Panc1 (cell line): ENCODE measurements at places on chromosomes 16 and 17. TPM values are rescaled to one million over a fixed set of nuclear protein-coding genes. Genes with fewer than 3 reads are reported as not detected.

DNA sequence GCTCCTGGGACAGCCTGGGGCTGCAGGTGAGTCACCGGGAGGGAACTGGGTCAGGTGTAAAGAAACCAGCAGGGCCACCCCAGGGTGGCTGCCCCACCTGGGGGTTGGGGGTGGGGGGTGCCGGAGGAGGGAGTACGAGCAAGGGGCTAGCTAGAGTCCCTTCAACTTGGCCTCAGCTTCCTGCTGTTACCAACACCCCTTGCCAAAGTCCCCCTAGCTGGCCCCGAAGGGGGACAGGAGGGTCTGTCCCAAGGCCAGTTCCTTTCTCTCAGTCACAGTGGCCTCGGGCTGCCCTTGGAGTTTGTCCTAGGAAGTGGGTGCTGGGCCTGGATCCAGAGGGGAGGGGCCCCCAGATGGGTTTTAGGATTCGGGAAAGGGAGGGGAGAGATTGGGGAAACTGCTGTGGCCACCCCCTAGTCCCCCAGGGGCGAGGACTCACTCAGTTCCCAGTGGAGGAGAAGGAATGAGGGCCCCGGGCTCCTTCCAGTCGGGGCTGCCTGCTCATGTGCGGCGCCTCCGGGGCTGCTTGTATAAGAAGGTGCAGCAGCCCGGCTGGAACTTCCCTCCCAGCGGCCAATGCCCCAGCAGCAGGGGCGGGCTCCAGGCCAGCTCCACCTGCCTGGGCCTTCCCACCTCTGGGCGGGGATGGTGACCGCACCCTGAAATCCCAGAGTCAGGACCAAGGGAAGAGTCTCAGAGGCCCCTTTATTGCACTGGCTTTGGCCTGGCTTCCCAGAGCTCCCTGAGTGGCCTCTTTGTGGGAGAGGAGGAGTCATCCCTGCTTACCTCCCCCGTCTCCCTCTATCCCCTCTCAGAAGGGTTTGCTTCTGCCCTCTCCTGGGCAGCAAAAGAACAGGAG is 7.3 kb downstream of the ARHGAP27 start:
- no peaks in the 10 kb centered on the region for H3K27me3 ChIP-seq
- no peak for DNase-seq
- H3K36me3 ChIP-seq, result peaks cover 3% of the 10 kb centered on the region; the same call in 1 of the 2 replicates

- H3K4me1 ChIP-seq, result peaks cover 7% of the 10 kb centered on the region; the same call in 1 of the 2 replicates
- DNase-seq, result no peak
- no peak overlapping the region for H3K27ac ChIP-seq
- H3K27me3 ChIP-seq, result no peaks in the 10 kb centered on the region
Measured at GRCh38 chr17:80224683-80225082, 4.5 kb downstream of the SLC26A11 start.

DNA sequence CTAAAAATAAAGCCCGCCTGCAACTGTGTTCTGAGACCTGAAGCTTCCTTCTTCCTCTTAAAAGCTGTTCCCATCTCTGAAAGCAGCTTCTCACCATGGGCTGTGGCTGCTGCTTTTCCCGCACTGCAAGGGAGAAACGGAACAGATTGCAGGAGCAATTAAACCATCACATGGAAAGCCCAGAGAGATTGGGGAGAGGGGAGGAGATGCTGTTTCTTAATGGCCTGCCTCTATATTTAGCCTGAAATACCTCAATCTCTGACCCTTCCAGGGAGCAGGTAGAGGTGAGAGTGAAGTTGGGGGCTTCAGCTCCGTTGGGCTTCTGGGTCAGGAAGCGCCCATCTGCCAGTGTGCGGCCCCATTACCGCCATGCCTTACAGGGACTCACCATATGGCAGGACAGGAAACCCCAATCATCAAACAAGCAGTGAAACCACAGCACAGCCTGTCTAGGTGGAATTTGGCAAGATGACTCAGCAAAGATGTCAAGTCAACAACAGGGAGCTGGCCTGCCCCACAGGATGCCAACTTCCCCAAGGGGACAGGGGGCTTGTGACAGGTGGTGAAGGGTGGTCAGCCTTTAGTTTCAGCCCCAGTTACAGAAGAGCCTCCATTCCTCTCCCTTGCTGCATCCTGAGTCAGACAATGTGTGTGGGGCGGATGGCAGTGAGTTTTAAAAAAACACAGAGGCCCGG is 286.6 kb upstream of the CCL2 start:
- no peak overlapping the region for H3K27ac ChIP-seq
- 0 out of 2 replicates have a peak, but pooled peaks cover 2% of the 10 kb centered on the region for H3K27me3 ChIP-seq
- H3K4me1 ChIP-seq, result no peaks in the 10 kb centered on the region
- DNase-seq, result no peak
- no peak overlapping the region for H3K4me3 ChIP-seq

DNA sequence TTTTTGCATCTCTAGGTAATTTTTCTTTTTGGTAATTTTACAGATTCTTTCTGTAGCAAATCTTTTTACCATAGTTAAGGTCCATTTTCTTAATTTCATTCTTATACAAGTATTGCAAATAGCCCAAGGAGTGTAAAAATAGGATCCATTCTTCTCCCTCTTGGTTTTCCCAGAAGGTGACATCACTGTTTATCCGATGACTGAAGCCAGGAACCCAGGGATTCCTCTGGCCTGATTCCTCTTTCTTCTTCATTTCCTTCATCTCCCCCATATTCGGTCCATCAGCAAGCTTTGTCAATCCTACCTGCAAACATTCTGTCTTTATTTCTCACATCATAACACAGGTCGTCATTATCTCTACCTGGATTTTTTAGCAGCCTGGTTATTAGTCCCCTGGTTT is 5.3 kb downstream of the RBBP6 start:
- no peak for DNase-seq
- peaks cover 38% of the 10 kb centered on the region for H3K36me3 ChIP-seq
- H3K4me1 ChIP-seq, result peaks cover 14% of the 10 kb centered on the region; the same call in 1 of the 2 replicates
- no peaks in the 10 kb centered on the region for H3K27me3 ChIP-seq
- H3K27ac ChIP-seq, result no peak overlapping the region
- H3K4me3 ChIP-seq, result no peak overlapping the region

DNA sequence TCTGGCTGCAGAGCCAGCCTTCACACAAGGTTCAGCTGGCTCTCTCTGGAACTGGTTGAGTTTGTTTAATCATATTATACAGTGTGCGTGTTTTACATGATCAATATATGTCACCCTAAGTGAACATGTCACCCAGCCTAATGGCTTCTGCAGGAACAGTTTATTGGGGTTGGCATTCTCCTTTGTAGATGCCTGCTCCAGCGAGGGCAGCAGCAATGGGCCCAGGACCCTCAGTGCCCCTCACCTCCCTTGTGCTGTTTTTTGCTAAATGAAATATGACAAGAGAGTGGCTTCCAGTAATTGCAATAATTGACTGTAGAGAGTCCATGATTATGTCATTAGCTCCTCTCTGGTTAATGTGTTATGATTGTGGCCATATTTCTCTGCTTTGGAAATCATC is 387.2 kb downstream of the TMEM114 start:
- no peaks in the 10 kb centered on the region for H3K4me1 ChIP-seq
- H3K27me3 ChIP-seq, result no peaks in the 10 kb centered on the region
- no peak overlapping the region for H3K4me3 ChIP-seq
- H3K36me3 ChIP-seq, result no peaks in the 10 kb centered on the region
- H3K27ac ChIP-seq, result no peak overlapping the region

DNA sequence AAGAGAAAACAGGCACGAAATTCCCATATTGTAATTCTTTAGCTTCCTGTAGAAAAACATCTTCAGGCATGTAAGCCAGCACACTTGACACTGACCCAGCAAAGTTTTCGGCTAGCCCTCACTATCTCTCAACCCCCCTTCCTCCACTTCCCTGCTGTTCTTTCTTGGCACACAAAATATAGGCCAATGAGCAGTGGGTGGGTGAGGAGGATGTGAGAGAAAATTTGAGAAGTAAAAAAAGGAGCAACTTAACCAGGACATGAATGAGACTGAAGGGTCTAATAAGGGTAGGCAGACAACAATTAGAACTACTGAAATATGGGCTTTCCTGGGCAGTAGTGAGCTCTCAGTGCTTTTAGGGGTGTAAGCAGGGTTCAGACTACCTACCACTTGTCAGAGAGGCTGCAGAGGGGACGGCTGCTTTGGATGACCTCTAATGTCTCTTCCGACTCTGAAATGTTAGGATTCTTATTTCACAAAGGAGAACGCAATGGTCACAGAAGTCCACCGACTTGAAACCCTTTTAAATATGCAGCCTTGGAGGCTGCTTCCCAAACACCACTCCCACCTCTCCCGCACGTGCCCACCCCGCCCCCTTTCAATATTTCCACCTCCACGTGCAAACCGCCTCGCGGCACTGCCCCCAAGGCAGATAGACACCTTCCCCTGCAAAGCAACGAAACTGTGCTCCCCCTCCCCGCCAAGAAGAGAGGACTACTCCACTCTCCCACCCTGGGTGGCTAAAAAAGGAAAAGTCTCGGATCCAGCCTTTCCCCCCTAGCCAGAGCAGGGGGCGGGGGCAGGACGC is 889 bp downstream of the MBTD1 start:
- no peaks in the 10 kb centered on the region for H3K27me3 ChIP-seq
- peaks cover 43% of the 10 kb centered on the region for H3K4me1 ChIP-seq
- peaks cover 28% of the 10 kb centered on the region for H3K36me3 ChIP-seq
- peak overlapping the region; percentile 89 for H3K4me3 ChIP-seq

GRCh38 chr16:10950393-10950792 is 6.0 kb downstream of the CLEC16A start:
- H3K4me3 ChIP-seq, result no peak overlapping the region
- H3K4me1 ChIP-seq, result peaks cover 34% of the 10 kb centered on the region
- H3K36me3 ChIP-seq, result no peaks in the 10 kb centered on the region
- no peaks in the 10 kb centered on the region for H3K27me3 ChIP-seq

DNA sequence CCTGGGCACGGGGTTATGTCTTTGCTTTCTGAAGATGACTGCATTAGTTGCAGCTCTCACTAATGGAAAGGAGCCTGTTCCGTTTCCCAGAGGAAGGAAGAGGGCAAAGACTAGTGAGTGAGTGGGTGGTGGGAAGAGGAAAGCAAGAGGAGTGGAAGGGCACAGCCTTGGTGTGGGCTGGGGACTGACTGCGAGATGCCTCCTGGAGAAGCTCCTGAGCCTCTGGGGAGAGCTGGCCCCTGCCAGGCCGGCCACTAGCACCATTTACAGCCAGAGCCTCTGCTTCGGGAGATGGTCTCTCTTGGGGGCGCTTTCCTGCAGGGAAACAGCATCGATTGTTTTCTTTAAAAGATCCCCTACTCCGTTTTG is 825 bp upstream of the RHBDL3 start:
- H3K36me3 ChIP-seq, result no peaks in the 10 kb centered on the region
- no peak overlapping the region for H3K27ac ChIP-seq

GRCh38 chr16:9077091-9077809 is 14.2 kb upstream of the HAPSTR1 start:
- H3K27ac ChIP-seq, result peak overlapping the region; percentile 75
- no peaks in the 10 kb centered on the region for H3K36me3 ChIP-seq
- no peak overlapping the region for H3K4me3 ChIP-seq
- peaks cover 32% of the 10 kb centered on the region for H3K4me1 ChIP-seq
- H3K27me3 ChIP-seq, result no peaks in the 10 kb centered on the region

- H3K27ac ChIP-seq, result peak overlapping the region; percentile 85
- H3K36me3 ChIP-seq, result no peaks in the 10 kb centered on the region; the same call in 1 of the 2 replicates
- H3K27me3 ChIP-seq, result no peaks in the 10 kb centered on the region
- H3K4me3 ChIP-seq, result no peak overlapping the region
- DNase-seq, result no peak
Measured at GRCh38 chr17:76566988-76567431, 18.6 kb downstream of the ST6GALNAC2 start.

DNA sequence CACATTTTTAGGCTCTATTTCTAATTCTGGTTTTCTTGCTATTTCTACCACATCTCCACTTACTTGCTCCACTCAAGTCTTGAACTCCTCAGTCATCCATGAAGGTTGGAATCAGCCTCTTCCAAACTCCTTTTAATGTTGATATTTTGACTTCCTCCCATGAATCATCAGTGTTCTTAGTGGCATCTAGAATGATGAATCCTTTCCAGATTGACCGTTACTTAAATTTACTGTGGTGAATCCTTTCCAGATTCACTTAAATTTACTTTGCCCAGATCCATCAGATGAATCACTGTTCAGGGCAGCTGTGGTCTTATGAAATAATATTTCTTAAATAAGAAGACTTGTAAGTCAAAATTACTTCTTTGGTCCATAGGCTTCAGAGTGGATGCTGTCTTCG is 32.4 kb downstream of the CLTC start:
- H3K27me3 ChIP-seq, result no peaks in the 10 kb centered on the region
- no peak overlapping the region for H3K4me3 ChIP-seq
- no peak overlapping the region for H3K27ac ChIP-seq

DNA sequence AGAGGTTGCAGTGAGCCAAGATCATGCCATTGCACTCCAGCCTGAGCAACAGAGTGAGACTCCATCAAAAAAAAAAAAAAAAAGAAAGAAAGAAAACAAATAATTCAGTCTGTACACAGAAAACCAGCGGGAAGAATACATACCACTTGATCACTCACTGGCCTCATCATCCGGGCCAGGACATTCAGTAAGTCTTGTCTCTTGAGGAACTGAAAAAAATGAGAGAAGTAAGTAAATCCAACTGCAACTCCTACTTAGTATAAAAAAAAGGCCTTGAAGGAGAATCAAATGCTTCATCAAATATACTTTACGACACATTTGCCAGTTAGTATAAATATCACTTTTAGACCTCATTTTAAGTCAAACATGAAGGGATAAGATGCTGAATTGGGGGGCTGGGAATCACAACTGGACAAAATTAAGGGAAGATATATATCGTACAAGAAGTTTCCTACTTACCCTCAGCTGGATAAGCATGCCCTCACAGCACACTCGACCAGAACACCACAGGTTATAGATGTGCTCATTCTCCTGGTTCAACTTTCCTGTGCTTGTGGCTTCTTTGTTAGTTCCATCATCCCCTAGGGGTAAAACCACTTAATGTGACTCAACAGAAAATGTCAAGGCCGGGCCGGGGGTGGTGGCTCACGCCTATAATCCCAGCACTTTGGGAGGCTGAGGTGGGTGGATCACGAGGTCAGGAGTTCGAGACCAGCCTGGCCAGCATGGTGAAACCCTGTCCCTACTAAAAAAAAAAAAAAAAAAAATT is 12.4 kb downstream of the CCDC47 start:
- no peak overlapping the region for H3K4me3 ChIP-seq
- no peak overlapping the region for H3K27ac ChIP-seq
- no peaks in the 10 kb centered on the region for H3K4me1 ChIP-seq
- H3K36me3 ChIP-seq, result peaks cover 31% of the 10 kb centered on the region
- no peaks in the 10 kb centered on the region for H3K27me3 ChIP-seq
- no peak for DNase-seq

DNA sequence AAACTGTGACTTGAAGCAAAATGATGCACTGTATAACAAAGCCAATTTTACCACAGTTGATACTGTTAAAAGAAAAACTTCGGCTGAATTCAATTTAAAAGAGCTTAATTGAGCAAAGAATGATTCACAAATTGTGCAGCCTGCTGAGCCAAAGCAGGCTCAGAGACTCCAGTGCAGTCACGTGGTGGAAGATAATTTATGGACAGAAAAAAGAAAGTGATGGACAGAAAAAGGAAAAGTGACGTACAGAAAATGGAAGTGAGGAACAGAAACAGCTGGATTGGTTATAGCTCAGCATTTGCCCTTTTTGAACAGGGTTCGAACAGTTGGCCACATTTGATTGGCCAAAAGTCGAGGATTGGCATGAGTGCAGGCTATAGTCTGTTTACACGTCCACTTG is 25.7 kb downstream of the ZSWIM7 start:
- peaks cover 2% of the 10 kb centered on the region; the same call in 1 of the 2 replicates for H3K36me3 ChIP-seq
- H3K4me3 ChIP-seq, result no peak overlapping the region
- H3K27me3 ChIP-seq, result no peaks in the 10 kb centered on the region
- no peak for DNase-seq
- peaks cover 30% of the 10 kb centered on the region for H3K4me1 ChIP-seq

GRCh38 chr16:1548727-1549126 is 15.3 kb downstream of the TMEM204 start:
- H3K36me3 ChIP-seq, result no peaks in the 10 kb centered on the region; the same call in 1 of the 2 replicates
- H3K4me1 ChIP-seq, result peaks cover under 1% of the 10 kb centered on the region; the same call in 1 of the 2 replicates
- H3K27me3 ChIP-seq, result no peaks in the 10 kb centered on the region

The TAC4 gene
- total RNA-seq, result not detected

The KRT32 gene
- total RNA-seq, result 0.72 TPM

The TBC1D26 gene
- total RNA-seq, result 0.05 TPM

The GAST gene
- total RNA-seq, result not detected

The RUNDC3A gene
- 3.6 TPM for total RNA-seq

The HEATR9 gene
- total RNA-seq, result not detected

The ZNF232 gene
- total RNA-seq, result 8.7 TPM

The DUS1L gene
- total RNA-seq, result 115 TPM

The MYO19 gene
- 88.0 TPM for total RNA-seq
